ENCODE measurements at places on chromosomes 1 and 21.

DNA sequence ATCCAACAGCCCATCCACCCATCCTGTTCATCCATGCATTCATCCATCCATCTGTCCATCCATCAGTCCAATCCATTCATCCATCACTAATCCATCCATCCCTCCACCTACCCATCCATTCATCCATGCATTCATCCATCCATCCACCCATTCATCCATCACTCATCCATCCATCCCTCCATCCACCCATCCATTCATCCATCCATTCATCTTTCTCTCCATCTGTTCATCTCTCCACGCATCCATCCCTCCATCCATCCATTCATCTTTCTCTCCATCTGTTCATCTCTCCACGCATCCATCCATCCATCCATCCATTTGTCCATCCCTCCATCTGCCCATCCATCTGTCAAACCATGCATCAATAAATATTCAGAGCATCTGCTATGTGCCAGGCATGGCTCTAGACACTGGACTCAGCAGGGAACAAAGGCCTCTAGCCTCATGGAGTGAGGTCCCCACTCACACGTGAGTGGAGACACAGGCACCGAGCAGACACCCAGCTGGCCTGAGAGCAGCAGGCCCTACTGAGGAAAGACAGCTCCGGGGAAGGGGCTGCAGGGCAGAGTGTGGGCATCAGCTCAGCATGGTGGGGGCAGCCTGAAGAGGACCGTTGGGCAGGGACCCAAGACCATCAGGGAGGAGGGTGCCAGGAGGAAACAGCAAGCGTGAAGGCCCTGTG, 9.6 kb downstream of the KRTAP10-1 start:
- DNase-seq = no peak

- DNase-seq = no peak
Measured at GRCh38 chr1:173870252-173871075, 2.3 kb downstream of the ZBTB37 start.

- no peak for DNase-seq
Measured at GRCh38 chr1:224513383-224513782, 78.8 kb upstream of the WDR26 start.

DNA sequence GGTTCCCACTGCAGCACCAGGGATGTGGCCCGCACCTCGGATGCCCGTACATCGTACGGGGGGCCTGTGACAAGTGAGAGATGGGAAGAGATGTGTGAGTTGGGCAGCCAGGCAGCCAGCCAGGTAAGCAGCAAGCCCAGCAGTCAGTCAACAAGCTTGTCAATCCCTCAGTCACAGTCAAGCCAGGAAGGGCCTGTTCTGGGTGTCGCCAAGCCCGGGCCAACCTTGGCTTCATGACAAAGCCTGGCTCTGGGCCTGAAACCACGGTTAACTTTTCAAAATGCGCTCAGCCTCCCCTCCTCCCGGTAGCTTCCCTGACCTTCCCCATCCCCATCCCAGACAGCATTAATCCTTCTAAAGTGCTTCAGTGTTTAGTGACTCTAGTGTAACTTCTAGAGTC, 31.8 kb downstream of the MYOM3 start:
- DNase-seq = no peak

GRCh38 chr1:40782371-40782956, 1.1 kb upstream of the KCNQ4 start:
- DNase-seq = no peak

DNA sequence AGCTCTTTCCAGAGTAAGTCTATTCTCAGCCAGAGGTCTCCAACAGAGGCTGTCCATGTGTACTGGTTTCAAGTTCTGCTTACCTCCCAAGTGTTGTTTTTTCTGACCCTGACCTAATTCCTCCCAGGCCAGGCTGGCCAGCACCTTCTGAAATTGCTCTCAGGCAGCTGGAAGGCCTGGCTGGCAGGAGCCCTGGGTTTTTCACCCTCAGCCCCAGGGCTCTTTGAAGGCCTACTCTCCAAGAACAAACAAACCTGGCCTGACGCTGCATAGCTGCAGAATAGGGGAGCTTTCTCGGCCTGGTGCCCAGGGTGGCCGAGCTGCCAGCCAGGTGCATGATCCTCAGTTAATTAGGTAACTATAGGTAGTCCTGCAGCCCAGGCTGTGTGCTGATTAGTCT, 147.5 kb downstream of the CACNA1E start:
- DNase-seq = no peak

GRCh38 chr1:19458815-19459417, 26.4 kb downstream of the CAPZB start:
- DNase-seq = no peak

- no peak for DNase-seq
Measured at GRCh38 chr1:50976111-50976889, 6.3 kb downstream of the CDKN2C start.

GRCh38 chr1:10992864-10993263, 19.6 kb upstream of the TARDBP start:
- DNase-seq = no peak

- no peak for DNase-seq
Measured at GRCh38 chr1:87785386-87785785, 456.7 kb downstream of the LMO4 start.

DNA sequence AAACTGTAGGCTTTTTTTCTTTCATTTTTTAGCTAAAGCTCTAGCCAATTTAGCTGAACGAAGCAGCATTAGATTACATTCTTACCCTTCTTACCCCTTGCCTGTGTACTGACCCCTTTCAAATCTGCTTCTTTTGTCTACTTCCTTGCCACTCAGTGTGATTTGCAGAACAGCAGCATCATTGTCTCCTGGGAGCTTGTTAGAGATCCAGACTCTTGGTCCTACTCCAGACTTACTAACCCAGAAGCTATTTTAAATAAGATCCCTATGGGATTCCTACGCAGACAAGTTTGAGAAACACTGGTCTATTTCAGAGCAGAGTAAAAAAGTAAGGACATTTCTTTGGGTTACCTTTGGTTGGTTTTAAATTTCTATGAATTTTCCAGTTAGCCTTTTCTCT, 13.8 kb downstream of the LRRC39 start:
- no peak for DNase-seq

Measured in activated gamma-delta T cell (primary cell).